ENCODE measurements at places on chromosomes 3 and 15. TPM values are rescaled to one million over a fixed set of nuclear protein-coding genes. Genes with fewer than 3 reads are reported as not detected.

Gene CGNL1
- not detected for total RNA-seq

Gene TMCO5A
- total RNA-seq, result not detected

Gene CCR2
- 80.8 TPM for total RNA-seq

Gene EHHADH
- 1.9 TPM for total RNA-seq

Gene SMCO1
- total RNA-seq, result not detected

Gene PLA1A
- total RNA-seq, result 0.41 TPM

Gene PAQR9
- total RNA-seq, result not detected

Gene GOLGA6A
- not detected for total RNA-seq

Gene XXYLT1
- 9.7 TPM for total RNA-seq

Gene STRA6
- total RNA-seq, result 0.17 TPM

Gene POLG
- 110 TPM for total RNA-seq

Gene CCDC54
- not detected for total RNA-seq

Gene LSAMP
- not detected for total RNA-seq

Gene CAMK2N2
- 0.20 TPM for total RNA-seq

Gene BCL6
- 24.1 TPM for total RNA-seq

Gene MAP4
- total RNA-seq, result 106 TPM

Data from T-helper 1 cell treated with Interleukin-12 subunit alpha and Interleukin-12 subunit beta and Interleukin-4 antibody, amounts not matched to agents 30 ng/mL and 1 ng/mL, for 36 hours (primary cell).